ENCODE measurements at places on chromosomes 6 and 20.

GRCh38 chr6:24060982-24061754 lies 64.8 kb upstream of the NRSN1 start:
- DNase-seq = no peak

DNA sequence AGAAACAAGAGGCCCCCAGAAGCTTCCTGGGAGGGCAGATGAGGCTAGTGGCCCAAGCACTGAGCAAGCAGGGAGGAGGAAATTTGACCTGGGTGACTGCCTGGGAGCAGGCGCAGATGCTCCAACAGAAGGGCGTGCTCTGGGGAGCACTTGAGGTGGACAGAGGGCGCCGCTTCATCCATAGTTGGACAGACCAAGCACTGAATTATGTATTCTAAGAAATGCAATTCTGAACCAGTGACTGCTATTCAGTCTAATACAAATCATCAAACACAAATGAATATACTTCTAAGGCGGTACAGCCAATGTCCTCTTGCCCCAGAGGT lies 28.7 kb upstream of the IRF4 start:
- DNase-seq = no peak

DNA sequence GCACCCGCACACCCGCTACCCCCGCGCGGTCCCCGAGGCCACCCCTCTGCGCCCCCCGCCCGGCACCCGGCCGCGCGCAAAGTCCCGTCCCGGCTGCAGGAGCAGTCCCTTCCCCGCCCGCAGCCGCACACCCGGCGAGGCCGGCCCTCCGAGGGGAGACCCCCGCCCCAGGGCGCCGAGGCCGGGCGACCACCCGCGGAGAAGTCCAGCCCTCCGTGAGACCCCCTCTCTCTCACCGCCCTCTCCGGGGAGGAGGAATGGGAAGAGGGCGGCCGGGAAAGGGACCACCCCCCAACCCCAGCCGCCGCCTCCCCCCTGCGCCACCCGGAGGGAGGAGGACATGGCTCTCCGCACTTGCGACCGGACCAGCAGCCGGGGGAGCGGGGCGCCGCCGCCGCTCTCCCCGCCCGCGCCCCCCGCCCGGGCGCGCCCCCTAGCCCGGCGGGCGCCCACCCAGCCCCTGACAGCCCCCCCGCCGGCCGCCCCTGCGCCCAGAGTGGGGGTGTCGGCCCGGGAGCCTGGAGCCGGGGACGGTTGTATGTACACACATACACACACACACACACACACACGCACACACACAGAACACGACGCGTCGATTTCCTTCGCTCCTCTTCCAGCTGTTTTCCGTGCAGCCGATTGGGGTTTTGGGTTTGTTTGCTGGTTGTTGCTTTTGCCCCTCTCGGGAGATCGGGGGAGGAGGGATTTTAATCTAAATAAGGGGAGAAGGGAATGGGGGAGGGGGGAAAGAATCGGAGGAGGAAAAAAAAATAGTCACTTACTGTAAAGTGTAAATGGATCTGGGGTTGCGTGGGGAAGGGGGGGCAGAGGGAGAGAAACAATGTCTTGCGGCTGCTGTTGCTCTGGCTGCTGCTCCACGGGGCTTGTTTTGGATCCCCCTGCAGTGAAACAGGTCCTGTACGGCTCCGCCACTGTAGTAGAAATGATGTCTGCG lies at the start of gene ATXN1:
Gene ATXN1 (minus strand): TSS at position 945 of the 955 bp plus-strand sequence.
- peak; percentile 59 for DNase-seq

DNA sequence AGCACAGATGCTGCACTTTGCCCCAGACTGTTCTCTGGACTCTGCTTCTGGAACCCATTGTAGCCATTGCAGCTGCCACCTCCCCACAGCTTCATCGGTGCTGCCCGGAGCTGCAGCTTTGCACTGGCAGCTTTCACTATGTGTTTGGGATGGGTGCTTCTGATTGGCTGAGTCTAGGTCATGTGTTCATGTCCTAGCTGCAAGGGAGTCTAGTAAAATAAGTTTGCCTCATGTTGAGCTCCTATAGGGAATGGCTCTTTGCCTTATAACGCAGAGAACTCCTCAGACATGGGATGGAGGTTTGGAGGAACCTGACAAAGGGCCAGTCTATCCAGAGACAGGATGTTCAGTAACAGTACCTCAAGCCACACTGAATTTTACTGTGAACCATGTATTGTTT lies 268.0 kb downstream of the BMP7 start:
- no peak for DNase-seq

GRCh38 chr6:97151601-97152000 lies 131.4 kb downstream of the MMS22L start:
- no peak for DNase-seq

DNA sequence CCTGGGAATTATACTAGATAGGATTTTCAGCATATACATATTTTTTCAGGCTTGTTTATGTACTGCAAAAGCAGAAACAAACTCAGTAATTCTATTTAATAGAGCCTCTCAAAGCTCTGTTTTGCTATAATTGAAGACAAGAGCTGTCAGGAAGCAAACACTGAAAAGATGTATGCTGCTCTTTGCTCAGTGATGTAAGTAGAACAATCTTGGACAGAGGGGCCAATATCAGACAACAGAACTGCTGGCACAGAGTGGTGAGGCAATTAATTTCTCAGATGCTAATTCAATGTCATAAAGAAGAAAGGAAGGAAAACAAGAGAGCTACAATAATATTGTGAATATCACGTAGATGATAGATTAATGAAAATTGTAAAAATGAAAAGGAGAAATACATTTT lies 663.3 kb upstream of the ADGRB3 start:
- no peak for DNase-seq

DNA sequence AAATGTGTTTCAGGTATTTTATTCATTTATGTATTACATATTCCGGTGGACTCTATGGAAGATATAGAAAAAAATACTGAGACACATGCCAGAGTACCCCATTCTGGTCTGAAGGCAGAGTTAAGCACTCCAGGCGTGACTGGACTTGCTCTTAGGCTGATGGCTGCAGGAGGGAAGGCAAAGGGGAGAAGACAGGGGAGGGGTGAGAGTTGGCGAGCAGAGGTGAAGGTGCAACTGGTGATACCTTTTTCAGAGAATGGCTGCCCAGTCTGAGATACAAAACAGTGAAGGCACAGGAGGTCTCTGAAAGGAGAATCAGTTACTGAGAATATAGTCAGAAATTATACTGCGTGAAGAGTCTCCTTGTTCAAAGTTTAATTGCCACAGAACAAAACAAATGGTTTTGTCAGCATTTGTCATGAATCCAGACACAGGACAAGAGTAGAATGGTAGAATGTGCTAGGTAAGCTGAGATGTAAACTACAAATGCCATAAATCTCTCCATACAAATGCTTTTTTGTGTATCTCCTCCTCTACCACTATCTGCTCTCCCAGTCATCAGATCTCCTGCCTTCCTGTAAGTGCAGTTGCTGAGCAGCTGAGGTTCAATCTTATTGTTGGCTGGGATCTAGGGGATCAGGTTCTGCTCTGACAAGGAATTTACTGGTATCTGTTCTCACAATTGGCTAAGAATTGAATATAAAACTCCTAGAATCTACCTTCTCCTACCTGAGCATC lies 104.2 kb upstream of the DST start:
- DNase-seq = no peak

DNA sequence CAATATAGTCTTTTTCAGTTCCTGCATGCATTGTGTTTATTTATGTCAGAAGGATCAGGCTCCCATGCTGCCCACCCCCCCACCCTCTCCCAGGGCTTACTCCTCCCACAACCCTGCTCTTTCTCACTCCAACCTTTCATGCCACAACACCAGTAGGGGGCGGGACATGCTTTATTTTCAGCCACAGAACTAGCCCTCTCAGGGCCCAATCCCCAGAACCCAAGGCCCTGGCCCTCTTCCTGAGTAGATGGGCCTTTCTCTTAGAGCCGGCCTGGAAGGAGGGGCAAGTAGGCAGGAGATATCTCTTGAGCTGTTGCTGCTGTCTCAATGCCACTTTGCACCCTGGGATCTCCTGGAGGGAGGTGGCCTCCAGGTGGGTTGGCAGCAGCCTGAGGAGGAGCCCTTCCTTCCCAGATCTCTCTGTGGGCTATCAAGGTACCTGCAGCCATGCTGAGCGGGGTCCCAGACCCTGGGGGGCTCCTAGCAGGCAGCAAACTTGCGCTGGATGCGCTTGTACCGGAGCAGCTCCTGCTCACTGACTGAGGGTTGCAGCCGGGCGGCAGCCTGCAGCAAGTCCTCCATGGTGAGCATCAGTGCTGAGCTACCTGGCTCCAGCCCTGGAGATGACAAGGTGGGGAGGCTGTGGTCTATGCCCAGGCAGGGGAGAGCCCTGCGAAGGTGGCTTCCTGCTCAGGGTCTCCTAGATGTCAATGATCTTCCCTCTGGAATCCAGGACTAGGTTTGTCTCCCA lies 3.5 kb downstream of the GNMT start:
- peak; percentile 74 for DNase-seq

DNA sequence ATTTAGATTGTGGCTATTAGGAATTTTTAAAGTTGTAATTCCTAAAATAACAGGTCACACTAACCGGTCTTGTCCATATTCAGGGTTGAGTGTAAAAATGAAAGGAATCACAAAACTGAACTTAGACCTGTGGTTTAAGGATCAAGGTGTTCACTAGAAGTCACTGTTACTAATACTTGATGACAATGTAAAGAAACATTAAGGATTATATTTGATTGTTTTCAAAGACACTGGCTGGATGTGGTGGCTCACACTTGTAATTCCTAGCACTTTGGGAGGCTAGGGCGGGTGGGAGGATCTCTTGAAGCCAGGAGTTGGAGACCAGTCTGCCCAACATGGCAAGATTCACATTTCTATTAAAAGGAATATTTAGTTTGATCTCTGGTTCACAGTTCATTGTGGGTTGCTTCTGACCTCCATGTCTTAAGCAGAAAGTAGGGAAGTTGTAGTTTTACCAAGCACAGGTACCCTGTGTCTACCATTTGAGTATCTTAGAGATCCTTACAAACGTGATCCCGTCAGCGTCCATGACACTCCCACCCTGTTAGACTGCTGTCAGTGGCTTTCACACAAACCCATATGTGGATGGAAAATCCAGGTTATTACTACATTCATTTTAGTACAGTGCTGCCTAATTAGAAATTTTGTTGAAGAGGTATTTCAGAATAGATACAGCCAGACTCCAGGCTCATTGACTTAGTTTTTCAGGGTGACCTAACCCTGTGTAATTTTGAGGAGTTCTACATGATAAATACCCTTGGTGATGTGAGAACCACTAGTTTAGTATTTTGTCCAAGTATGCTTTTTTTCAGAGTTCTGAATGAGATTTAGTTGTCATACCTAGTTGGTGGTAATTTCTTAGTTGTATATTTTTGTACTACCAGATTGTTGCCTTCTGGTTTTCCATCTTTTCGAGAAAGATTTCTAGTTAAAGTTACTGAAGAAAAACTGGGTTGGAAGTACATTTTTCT lies 10.2 kb downstream of the SRSF3 start:
- no peak for DNase-seq

DNA sequence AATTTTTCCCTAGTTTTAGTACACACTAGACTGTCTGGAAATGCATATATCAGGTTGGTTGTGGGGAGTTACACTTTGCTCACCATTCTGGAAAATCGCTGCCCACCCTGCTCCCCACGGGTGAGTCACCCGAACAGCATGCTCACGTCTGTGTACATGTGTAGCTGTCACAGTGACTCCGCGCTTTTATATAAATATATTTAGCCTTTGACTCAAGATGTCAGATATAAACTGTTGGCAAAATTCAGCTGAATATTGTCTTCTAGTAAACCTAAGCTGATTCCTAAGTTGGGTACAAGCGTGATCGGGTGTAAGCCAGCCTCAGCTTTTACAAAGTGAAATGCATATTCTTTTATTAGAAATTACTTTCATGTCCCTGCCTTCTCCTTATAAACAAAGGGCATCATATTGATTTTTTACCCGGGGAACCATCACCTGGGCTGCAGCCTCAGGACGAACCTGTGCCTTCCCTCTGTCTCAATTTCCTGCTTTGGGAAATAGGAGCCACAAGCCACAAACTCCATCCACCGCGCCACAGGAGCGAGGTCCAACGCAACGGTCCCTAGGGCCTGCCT lies 4.3 kb downstream of the SDCBP2 start:
- no peak for DNase-seq

DNA sequence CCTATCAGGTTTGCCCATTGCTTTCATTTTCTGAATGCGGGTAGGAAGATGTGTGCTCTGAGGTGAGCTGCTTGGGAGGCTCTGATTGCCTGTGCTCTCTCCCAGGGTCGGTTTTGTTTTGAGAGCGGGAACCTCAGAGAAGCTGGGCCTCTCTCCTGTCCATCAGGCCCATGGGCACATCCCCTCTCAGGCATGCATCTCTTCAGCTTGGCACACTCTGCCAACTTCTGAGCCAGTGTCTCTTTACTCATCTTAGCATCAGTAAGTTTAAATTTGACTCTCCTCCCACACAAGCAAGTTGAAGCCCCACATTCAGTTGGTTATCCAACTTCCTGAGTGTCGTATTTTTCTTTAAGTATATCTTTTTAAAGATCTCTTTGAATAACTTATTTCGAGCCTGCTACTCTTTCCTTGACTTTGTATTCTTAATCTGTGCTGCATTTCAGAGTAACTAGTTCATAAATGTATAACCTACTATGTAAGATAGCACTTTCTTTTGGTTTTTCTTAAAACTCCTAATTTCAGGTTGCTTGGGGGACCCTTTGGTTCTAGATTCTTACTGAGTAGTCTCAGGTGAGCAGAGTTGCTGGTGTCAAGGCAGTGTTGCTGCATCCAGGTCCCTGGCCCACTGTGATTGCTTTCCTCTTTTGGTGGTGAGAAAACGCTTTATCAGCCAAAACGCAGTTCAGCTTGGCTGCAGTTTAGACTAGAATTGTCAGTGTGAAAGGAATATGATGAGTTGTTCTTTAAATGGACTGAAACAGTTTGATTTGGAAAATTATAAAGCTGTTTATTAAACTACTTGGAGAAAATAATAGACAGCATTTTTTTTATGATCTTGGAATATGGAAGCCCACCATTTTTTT lies 54.8 kb downstream of the SNX9 start:
- DNase-seq = no peak

DNA sequence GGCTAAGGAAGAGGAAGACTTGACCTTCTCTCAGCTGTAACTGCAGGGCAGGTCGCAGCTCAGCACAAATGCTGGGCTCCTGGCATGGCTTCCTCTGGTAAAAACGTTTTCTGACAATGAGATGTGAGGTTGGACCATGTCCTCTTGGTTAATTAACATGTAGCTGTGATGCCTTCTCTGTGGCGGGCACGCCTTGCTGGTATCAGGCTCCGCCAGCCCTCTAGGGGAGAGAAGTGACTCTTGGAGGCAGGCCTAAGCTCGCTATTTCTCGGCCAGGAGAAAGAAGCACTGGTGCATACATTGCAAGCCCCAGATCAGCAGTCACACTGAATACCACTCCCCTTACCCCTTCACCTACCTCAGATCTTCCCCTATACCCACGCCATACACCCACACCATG lies 65.0 kb downstream of the QRSL1 start:
- DNase-seq = no peak

GRCh38 chr6:33772902-33773472 lies 15.9 kb downstream of the LEMD2 start:
- no peak for DNase-seq

- no peak for DNase-seq
Measured at GRCh38 chr6:99940582-99940981, 53.4 kb downstream of the MCHR2 start.
